ENCODE measurements at places on chromosomes 5 and 9. TPM values are rescaled to one million over a fixed set of nuclear protein-coding genes. Genes with fewer than 3 reads are reported as not detected.

LCN1 gene
- 0.60 TPM for total RNA-seq

- no peak for DNase-seq
These were observed 2.3 kb downstream of the KLF9 start for GRCh38 chr9:70411930-70412831.

- DNase-seq: no peak
These were observed 22.6 kb downstream of the FGF1 start for GRCh38 chr5:142663246-142663645.

C8G gene
- not detected for total RNA-seq

ENTPD2 gene
- not detected for total RNA-seq

GRCh38 chr5:7714119-7714518 lies 136.8 kb downstream of the CFAP90 start:
- DNase-seq: no peak

IRGM gene
- total RNA-seq: not detected

- DNase-seq: no peak
These were observed at the start of gene CSF2 for GRCh38 chr5:132073231-132074013. TSS of gene CSF2 (plus strand) at chr5:132073789. CDS start at chr5:132073824, 35 bp downstream.

DNA sequence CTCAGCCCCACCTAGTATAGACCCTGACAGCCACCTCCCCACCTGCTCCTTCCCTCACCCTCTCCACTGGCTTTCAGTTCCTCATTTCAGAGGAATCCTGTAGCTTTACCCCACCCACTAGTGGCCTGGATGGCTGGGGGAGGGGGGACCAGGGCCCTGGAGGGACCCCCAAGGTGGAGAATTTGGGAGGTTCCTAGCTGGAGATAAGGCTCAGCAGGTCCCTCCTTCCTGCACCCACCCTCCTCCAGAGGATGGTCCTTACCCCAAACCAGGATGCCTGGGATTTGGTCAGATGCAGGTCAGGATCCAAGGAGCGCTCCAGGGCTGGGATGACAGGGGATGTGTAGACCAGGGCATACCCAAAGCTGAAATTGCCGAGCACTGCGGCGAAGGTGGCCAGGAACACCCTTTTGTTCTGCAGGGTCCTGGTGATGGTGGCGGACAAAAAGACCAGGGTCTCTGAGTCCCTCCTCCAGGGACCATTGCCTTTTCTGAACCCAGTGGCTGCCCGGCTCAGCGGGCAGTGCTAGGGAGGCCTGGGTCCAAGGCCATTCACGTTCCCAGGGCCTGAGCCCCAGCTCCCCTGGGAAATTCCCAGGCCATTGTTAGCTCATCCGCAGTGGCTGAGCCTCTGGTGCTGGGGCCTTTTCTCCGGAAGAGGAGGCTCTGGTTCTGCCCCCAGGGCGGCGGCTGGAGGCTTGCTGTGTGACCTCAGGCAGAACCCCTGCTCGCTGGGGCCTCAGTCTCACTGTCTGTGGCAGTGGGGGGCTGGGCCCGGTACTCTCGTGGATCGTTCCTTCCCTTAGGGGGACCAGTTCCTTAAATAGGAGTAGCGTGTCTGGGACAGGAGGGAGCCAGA lies 678 bp downstream of the SLC2A6 start:
- peak; percentile 78 for DNase-seq

DNA sequence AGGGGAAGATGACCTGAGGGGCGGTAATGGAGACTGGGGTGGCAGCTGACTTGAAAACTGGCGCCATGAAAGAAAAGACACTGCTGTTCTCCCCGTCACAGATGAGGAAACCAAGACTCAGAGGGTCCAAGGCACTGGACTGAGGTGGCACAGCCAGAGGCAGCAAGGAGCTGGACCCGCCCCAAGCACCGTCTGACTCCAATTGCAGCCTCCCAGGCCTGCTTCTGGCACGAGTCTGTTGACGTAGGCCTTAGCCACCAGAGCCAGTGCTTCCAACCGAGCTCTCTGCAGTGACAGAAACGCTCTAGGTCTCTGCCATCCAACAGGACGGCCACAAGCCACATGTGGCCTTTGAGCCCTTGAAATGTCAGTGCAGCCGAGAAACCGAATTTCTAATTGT lies 193.2 kb downstream of the OLFM1 start:
- DNase-seq: no peak

GRCh38 chr5:143516249-143516648 lies 112.8 kb upstream of the NR3C1 start:
- DNase-seq: no peak

PCDHB10 gene
- total RNA-seq: 4.3 TPM

Measured in chondrocyte (in vitro differentiated cells).